Skin of body (tissue), 3 donors: ENCODE measurements at places on chromosomes 1 and 21. TPM values are rescaled to one million over a fixed set of nuclear protein-coding genes. Genes with fewer than 3 reads are reported as not detected.

The LCE2C gene
- 3.4 TPM for total RNA-seq

The RNU1-2 gene
- total RNA-seq, result 34,682 TPM

The TMEM52 gene
- 3.6 TPM for total RNA-seq

The SH3D21 gene
- 16.9 TPM for total RNA-seq

The OR2T35 gene
- total RNA-seq, result not detected

The LRRC53 gene
- total RNA-seq, result not detected

The LHX8 gene
- total RNA-seq, result not detected

DNA sequence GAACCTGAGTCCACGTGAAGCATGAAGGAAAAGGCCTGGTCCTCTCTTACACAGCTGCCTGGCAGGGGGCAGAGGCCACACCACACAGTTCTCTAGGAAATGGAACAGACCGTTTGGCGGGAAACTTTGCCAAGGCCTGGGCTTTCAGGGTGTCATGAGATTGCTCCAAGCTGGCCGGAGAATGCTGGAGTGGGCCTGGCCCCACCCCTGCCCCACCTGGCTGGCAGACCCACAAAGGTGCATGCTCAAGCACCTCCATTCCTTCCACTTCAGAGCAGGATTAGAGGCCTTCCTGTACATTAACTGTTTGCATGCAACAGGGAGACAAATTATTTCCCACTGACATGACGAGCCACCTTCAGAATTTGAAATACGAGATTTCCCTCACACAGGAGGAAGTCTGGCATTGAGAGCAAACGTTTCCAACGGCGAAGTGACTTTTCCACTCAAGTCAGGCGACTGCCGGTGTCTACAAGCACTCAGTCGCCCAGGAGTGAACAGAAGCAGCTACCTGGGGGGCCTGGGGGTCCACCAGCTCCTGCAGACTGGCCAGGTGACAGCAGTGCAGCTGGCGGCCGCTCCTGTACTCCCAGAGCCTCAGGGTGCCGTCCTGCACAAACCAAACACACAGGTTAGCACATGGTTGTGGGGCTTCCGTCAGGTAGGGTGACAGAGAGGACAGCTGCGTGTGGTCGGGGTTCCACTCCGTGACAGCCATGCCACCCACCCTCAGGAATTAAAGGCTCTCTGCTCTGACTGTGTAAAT lies 24.0 kb downstream of the WDR4 start:
- no peak for DNase-seq

GRCh38 chr1:68278221-68278620 lies 45.9 kb upstream of the WLS start:
- no peak for DNase-seq

DNA sequence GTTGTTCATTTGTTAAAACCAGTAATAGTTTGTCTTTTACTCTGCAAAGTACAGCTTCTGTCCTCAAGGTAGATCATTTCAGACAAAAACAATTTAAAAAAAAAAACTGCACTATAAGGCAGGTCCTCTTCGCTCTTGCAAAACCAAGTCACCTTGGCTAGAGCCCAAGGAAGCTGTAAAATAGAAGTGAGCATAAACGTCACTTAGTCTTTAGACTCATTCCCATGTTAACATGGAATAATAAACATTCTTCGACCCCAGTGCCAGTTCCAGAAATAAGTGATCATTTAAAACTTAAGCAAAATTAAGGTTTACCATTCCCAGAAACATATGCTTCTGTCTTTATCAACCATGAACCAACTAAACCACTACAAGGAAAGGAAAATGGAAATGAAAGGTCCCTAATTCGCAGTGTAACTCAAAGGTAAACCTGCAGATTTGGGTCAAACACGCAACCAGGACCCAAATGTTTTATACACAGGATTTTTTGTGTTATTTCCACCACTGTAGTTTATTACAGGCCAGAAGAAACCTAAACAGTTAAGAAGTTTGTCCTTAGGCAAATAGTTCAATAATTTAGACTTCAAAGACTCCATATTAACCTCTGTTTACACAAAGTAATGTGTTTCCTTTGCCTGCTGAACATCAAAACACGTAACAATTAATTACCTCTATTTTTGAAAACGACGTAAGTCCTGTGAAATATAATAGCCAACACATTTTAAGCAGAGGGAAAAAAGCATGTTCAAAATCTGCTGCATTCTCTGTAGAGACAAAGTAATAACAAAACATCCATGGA lies 54.6 kb downstream of the TGFBR3 start:
- no peak for DNase-seq

GRCh38 chr1:172698224-172698623 lies 39.3 kb downstream of the FASLG start:
- no peak for DNase-seq

- no peak for DNase-seq
Observed at GRCh38 chr1:56755911-56756310, 63.3 kb downstream of the FYB2 start.

- DNase-seq, result no peak
Observed at GRCh38 chr1:32276032-32276782, 15.7 kb upstream of the HDAC1 start.

DNA sequence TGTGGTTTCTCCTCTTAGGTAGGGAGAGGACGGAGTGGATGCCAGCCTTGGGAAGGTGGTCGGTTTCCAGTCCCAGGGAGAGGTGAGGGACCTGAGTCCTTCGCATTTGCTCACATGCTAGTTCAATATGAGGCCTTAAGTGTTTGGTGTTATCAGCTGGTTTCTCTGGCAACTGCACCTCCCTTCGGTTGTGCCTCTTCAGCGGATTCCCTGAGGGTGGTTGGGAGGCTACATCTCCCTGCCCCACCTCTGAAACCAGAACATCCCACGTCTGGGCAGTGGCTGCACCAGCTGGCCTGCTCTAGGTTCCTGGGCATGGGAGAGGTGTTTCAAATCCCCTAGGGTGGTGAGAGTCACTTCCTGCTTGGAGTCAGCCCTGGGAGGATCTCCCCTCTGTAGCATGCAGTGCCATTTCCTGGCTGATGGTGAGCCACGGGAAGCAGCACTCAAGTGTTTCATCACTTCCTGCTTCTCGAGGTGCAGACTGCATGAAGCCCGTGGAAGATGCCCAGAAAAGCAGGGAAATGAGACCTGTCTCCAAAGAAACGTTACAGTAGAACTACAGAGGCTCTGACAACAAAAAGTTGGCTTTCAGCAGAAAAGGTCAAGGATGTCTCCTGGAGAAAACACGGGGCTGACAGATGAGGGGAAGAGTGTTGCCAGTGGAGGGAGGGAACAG lies 4.5 kb downstream of the TMEM125 start:
- DNase-seq, result no peak

DNA sequence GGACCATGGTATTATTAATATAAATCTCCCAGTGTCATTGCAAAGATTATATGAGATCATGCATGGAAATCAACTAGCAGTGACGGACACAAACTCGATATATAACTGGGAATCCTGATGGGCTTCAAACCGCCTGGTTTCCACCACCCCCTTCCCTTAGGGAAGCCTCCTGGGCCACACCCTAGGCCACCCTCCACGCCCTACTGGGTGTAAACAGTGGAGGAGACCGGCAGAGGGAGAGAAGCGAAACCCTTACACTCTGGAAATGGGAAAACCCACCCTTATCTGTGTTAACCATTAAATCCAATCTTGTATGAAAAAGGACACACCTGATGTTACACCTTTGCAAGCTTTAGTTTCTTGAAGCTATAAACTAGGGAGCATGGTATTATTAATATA lies 595 bp upstream of the ZNHIT6 start:
- no peak for DNase-seq

DNA sequence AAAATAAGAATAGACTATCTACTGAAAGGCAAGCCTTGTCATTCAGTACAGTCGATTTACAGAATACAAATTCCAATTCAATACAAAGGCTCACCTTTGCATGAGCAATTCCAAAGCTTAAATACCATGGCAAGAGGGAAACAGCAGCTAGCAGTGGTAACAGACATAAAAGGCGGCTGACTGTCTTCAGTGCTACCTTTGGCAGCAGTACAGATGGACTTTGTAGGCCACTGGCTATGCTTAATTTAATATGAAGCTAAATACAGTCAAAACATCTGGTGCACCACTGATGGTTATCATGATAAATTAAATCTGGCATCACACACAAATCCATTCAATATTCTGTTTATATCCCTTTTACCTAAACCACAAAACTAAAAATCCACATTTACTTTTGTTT lies 62.4 kb downstream of the RERE start:
- DNase-seq, result no peak
